ENCODE measurements at places on chromosomes 1 and 21.

DNA sequence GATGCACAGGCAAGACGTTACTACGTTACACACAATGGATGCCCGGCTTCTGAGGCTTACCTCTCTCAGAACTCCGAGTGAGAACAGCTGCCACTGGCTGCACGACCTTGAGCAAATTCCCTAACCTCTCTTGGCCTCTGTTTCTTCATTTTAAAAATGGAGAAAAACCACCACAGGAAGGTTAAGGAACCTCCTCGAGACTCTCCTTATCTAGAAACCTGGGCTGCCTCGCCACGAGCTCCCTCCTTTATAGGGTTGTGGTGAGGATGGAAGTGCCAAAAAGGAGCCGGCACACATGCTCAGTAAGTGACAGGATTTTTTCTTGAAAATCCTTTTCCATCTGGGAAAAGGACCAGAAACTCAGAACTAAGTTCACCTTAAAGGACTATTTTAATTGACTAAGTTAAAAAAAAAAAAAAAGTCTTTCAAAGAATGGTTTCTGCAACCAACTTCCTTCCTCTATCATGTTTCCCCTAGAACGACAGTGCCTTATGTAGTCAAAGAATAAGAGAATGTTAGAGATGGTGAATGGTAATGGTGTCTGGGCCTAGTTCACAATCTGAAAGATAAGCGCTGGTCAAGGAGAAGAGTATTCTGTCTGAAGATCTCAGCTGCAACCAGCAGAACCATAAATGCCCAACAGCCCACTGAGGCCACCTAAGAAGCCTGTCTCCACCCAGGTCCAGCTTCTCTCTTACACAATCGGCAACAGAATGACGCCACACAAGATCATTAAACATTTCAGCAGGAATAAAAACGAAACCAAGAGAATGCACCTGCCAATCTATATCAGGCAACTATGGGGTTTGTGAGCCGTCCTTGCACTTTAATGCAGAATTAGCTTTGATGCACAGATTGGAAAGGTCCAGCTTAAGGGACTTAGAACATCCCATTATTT, 64.9 kb downstream of the SLC45A1 start:
- no peak for DNase-seq

- DNase-seq, result no peak
These were observed 46.8 kb downstream of the PRAMEF20 start for GRCh38 chr1:13456904-13457532.

GRCh38 chr1:2859881-2860430, 58.5 kb upstream of the TTC34 start:
- DNase-seq, result no peak

DNA sequence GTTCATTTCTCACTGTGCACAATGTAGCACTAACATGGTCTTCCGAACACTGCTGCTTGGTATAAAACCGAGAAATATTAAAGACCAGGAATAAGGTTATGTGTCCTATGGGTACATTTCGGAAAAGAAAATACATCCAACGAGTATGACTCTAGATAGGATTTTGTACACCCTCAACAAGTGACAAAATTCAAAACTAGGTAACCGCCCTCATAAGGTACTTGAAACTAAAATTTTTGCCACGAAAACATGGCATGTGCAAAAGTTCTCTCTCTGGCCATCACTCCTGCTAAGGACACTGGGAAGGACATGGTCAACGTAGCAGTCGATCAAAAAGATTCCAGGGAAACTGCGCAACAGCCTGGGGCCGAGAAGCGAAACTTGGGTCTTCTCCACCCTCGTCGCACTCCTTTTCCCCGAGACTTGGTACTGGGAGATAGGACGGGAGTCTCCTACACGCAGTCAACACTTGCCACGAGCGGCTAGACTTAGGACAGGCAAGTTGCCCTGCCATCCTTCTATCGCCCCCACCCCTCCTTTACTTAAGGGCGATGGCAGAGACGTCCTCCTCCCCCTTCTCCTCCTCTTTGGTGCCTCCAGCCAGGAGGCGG, 338 bp upstream of the TOR1AIP1 start:
- peak; percentile 73 for DNase-seq

GRCh38 chr1:100767176-100767890, 47.8 kb downstream of the VCAM1 start:
- no peak for DNase-seq

DNA sequence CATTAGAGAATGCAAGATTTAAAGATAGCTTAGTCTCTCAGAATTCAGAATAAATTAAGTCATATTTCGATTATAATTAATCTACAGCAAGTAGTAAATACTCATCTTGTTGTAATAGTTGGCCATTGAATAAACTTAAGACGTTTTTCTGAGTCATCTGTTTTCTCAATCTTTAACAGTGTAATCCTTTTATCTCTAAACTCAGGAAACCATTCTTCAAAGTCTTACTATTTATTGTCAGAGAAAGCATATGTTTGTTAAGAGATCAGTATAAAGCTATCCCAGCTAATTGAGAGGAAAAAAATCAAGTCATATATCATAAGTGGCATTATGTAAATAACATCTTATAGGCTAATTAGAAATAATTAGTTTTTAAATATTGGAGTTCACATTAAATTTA, 201.2 kb upstream of the ADAMTS5 start:
- no peak for DNase-seq

DNA sequence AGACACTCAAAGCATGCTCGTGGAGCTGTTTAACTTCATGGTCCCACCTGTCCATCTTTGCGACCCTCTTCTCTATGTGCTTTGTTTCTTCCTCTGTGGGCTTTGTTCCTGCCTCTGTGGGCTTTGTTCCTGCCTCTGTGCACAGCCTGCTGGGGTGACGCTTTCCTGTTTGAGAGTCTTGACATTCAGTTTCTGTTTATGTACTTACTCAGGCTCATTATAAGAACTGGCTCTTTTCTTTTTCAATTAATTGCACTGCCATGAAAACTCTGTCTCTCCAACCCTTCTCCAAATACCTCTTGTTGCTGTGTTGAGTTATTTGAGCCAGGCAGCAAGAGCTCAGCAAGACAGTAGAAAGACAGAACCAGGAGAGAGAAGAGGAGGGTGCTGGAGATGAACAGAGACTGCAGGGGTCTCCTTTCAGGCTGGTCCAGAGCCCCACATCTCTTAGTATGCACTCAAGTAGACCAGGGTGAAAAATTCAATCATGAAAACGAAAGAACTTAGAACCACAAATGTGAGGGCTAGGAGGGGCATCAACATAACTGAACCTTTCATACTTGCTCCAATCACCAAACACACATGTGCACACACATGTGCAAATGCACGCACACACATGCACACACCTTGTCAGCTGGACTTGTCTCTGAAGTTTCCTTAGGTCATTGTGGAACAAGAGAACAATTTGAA, 88.3 kb upstream of the SGIP1 start:
- no peak for DNase-seq

- no peak for DNase-seq
These were observed 346.4 kb upstream of the AJAP1 start for GRCh38 chr1:4307911-4308545.

GRCh38 chr21:9837946-9838737, 683.2 kb upstream of the TPTE start:
- no peak for DNase-seq

- no peak for DNase-seq
These were observed 84.3 kb upstream of the VAV3 start for GRCh38 chr1:108049178-108049819.

DNA sequence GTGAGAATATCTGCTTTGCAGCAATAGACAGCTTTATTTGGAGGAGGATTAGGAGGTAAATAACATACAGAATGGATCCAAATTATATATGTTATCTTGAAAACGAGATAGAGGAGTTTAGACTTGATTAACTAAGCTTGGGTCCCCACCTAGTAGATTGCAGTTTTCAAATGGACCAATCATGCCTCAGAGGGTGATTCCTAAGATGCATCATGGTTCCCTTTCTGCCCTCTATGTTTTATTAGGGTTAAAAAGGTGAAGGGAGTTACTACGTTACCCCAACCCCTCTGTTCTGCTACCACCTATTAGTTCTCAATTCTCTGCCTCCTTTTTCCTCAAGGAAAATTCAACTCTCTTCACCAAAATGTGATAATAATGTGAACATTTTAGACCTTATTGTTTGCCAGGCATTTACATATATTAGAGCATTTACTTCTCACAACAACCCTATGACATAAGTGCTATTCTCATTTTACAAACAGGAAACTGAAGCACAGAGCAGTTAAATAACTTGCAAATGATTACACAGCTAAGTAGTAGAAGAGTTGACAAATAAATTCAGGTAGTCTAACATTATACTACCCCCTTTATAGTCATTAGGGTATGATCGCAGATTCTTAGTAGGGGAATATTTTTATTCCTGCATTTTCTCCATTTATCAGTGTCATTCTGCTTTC, 23.4 kb upstream of the PGM1 start:
- DNase-seq, result no peak

DNA sequence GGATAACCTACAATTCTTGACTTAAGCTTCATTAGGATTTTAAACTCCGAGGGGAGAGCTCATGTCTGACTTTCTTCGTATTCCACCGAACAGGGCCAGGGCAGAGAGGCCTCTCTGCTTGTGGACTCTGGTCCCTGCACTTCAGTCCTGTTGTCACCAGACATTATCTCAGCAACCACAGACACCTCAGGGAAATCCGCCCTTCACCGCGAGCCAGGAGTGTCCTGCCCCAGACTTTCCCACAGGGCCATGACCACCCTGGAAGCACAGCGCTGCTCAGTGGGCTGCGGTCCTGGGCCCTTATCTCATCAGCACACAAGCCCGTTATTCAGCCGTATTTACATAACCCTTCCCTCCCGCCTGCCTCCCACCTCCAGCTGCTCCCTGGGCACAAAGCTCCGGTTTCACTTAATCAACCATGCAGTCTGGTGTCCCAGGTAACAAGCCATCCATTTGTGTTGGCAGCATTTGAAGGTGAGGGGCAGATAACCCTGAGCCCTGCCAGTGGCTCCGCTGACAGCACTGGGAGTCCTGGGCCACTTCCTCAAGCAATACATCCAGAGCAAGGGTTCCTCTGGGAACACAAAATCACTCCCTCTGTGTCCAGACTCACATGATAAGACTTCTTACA, 122.8 kb upstream of the RAB4A start:
- peak; percentile 22 for DNase-seq

- no peak for DNase-seq
These were observed 6.6 kb downstream of the ADORA1 start for GRCh38 chr1:203133970-203134725.
